ENCODE measurements at places on chromosomes 6 and 20. TPM values are rescaled to one million over a fixed set of nuclear protein-coding genes. Genes with fewer than 3 reads are reported as not detected.

- no peak for DNase-seq
Measured at GRCh38 chr6:3250231-3250675, 8.5 kb upstream of the PSMG4 start.

GRCh38 chr20:1946762-1947534, 46.9 kb downstream of the PDYN start:
- peak; percentile 96 for DNase-seq

DNA sequence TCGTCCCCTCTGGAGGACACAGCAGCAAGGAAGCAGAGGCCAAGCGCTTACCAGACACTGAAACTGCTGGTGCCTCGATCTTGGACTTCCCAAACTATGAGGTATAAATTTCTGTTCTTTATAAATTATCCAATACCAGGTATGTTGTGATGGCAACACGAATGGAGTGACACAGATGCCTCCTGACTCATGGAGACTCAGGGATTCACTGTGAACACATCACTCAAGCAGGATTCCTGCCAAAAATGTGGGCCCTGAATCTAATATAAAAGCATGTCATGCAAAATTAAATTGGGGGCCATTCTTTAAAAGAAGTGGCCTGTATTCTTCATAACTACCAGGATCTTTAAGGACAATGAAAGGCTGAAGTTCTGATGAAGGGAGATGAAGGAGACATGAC, 52.5 kb upstream of the SLC22A23 start:
- DNase-seq: no peak

- no peak for DNase-seq
Measured at GRCh38 chr20:47743671-47744070, 41.6 kb downstream of the SULF2 start.

Gene TCP11
- not detected for total RNA-seq

Gene DEFB124
- total RNA-seq: not detected

Gene ANKRD66
- total RNA-seq: not detected

Gene TUBB2B
- total RNA-seq: 320 TPM

DNA sequence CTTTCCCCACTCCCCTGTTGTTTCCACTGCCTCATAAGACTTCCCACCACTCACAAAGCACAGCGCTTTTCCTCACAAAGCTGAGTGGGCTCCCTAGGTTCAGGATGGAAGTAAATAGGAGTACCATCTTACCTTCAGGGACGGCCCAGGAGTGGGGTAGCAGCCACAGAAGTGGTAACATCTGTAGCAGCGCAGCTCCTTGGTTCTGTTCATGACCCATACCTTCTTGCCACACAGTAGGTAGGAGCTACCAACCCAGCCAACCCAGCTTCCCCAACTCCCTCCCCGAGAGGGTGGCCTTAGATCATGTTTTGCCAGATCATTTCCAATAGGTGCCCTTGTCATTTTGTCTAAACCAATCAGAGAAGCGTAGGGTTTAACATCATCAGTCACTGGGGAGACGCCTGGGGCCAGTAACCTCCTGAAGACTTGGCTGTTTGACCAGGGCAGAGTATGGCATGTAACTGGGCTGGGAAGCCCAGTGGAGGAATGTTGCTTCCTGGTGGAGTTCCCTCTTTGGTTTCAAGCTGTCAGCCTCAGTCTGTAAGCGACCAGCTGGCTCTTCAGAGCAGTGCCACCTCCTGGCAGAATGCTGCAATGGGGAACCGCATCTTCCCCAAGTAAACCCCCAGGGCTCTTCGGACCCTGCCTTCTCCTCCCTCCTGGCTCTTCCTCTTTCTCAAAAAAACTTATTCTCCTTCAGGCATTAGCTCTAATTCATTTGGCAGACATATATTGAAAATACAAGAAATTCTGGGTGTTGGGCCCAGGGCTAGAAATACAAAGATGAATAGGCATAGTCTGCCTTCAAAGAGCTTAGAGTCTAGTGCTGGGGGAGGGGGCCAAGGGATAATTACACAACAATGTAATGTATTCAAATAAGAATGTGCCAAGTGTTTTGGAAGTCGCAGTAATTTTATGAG, at the start of gene HLA-DMA:
Gene HLA-DMA (minus strand): TSS at position 281 of the 923 bp plus-strand sequence. CDS start 61 bp downstream, at position 220.
- DNase-seq: peak; percentile 97

DNA sequence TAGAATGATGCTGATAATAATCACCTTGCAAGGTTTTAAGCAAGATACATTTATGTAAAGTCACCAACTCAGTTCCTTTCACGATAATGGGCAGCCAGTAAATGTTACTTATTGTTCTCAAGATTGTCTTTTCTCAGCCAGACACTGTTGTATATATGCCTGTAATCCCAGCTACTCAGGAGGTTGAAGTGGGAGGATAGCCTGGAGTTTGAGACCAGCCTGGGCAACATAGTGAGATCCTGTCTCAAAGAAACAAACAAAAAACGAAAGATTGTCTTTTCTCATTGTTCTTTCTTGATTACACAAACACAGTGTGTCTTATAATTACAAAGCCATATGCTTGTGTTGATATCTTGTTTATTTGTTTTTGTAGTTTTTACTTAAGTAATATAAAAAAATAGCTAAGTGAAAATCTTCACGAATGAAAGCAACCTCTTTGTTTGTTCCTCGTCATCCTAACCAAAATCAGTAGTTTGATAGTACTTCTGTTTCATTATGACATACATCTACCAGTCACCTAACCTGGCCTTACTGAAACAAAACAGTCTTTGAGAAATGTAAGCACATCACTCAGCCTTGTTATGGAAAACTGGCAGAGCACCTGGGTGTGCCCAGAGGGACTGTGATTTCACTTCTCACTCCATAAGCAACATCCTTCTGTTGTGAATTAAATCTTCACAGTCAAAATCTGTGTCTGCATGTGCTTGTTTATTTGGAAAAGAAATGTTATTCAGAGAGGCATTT, 436.2 kb upstream of the SOX4 start:
- DNase-seq: no peak

Gene ABHD16B
- not detected for total RNA-seq

Gene MICB
- 6.8 TPM for total RNA-seq

Gene PI16
- not detected for total RNA-seq

DNA sequence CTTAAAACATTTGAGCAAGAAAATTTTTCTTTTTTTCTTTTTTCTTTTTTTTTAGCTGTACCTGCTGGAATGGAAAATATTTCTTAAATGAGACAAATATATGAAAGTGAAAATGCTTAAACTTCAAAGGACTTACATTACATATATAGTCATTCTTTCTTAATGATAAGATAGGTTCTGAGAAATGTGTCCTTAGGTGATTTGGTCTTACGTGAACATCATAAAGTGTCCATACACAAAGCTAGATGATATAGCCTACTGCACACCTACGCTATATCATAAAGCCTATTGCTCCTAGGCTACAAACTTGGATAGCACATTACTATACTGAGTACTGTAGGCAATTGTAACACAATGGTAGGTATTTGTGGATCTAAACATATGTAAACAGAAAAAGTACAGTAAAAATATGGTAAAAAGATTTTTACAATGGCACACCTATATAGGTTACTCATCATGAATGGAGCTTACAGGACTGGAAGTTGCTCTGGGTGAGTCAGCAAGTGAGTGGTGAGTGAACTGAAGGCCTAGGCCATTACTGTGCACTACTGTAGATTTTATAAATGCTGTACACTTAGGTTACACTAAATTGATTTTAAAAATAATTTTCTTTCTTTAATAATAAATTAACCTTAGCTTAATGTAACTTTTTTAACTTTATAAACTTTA, 54.6 kb downstream of the RPP21 start:
- no peak for DNase-seq
